ENCODE measurements at places on chromosomes 1 and 21. TPM values are rescaled to one million over a fixed set of nuclear protein-coding genes. Genes with fewer than 3 reads are reported as not detected.

The ZYG11A gene
- total RNA-seq: 0.78 TPM

The BCL2L15 gene
- total RNA-seq: 0.12 TPM

The SETDB1 gene
- total RNA-seq: 18.0 TPM

The KLF17 gene
- total RNA-seq: not detected

The HEYL gene
- 1.00 TPM for total RNA-seq

The SHE gene
- total RNA-seq: 0.83 TPM

The UBL4B gene
- not detected for total RNA-seq

The SPRR2D gene
- not detected for total RNA-seq

The CACNA1S gene
- total RNA-seq: not detected

The TRIM45 gene
- 2.2 TPM for total RNA-seq

The ANGPTL1 gene
- 34.1 TPM for total RNA-seq

The GPATCH2 gene
- 7.2 TPM for total RNA-seq

The JAM2 gene
- 1.4 TPM for total RNA-seq

The DNAJB4 gene
- total RNA-seq: 62.0 TPM

The CNTN2 gene
- total RNA-seq: not detected

The DPT gene
- total RNA-seq: 6.1 TPM

The CFAP298 gene
- 20.2 TPM for total RNA-seq

The SCAF4 gene
- 9.2 TPM for total RNA-seq

The FALEC gene
- total RNA-seq: not detected

The FAM110D gene
- not detected for total RNA-seq

The TEDDM1 gene
- not detected for total RNA-seq

The NFASC gene
- total RNA-seq: 19.3 TPM

The SAMD11 gene
- total RNA-seq: 12.5 TPM

The TNFSF4 gene
- total RNA-seq: 2.0 TPM

The KIF2C gene
- 2.3 TPM for total RNA-seq

The AADACL4 gene
- not detected for total RNA-seq

The TSPAN2 gene
- total RNA-seq: 1.0 TPM

The SLFNL1 gene
- 0.15 TPM for total RNA-seq

The IFI44 gene
- 14.6 TPM for total RNA-seq

Measured in cardiac ventricle fibroblast (primary cell).